Psoas muscle (tissue), 8 donors: ENCODE measurements at places on chromosomes 12 and 14.

GRCh38 chr12:130796985-130797686 lies 41.9 kb downstream of the STX2 start:
- no peak for DNase-seq

DNA sequence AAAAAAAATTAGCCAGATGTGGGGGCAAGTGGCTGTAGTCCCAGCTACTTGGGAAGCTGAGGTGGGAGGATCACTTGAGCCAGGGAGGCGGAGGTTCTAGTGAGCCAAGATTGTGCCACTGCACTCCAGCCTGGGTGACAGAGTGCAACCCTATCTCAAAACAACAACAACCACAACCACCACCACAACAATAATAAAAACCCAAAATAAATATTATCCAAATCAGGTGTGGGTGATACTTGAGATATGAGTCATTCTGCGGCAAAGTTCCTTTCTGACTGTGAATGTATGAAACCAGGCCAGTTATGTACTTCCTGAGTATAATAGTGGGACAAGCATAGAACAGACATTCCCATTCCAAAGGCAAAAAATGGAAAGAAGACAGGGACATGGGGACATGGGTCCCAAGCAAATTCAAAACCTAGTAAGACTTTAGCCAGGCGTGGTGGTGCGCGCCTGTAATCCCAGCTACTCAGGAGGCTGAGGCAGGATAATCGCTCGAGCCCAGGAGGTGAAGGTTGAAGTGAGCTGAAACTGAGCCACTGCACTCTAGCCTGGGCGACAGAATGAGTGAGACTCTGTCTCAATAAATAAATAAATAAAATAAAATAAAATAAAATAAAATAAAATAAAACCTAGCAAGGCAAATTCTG lies 9.7 kb upstream of the ERC1 start:
- no peak for DNase-seq

DNA sequence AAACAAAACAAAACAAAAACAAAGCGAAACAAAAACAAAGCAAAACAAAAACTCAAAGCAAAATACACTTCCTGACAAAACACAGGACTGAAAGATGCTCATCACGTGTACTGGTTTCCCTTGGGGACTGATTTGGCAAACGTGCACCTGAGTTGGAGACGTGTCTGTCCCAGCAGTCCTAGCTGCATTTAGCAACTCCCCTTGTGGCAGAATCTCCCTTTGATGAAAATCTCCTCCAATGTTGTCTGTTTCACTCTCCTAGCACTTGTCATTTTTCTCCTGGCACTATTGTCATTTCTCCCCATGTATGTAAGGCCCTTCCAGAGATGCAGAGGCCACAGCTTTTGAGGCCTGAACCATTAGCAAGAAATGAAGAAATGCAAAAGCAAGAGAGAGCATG lies 6.8 kb upstream of the SLC24A4 start:
- DNase-seq = peak; percentile 67

DNA sequence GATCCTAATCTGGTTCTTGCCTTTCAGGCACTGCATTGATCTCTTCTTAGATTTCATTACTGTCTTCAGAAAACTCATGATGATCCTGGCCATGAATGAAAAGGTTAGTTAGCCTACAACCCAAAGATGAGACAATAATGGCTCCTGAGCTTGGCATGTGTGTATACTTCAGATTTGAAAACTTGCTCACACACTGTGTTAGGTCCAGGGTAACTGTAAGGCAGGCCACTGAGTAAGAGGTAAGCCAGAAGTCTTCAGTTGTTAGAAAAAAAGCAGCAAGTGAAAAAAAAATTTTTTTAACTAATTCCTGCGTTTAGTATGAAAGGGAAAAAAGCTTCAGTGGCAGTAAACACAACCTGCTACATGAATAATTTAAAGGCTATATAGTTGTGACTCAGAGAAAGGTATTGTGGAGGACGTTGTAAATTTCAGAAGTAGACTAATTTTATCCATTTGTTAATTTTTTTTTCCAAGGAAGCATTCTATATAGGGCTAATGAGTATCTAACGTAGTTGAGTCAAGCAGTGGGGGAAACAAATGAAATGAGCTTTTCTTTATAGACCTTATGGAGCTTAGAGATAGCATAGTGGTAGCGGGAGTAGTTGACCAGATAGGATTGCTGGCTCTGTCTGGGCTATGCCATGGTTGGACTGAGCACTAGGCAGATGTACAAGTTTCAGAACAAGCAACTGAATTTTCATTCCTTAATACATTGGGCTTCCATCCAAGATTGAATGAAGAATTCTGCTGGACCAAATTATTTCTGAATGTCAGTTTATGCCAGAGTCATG lies 20.5 kb downstream of the TMBIM6 start:
- no peak for DNase-seq

DNA sequence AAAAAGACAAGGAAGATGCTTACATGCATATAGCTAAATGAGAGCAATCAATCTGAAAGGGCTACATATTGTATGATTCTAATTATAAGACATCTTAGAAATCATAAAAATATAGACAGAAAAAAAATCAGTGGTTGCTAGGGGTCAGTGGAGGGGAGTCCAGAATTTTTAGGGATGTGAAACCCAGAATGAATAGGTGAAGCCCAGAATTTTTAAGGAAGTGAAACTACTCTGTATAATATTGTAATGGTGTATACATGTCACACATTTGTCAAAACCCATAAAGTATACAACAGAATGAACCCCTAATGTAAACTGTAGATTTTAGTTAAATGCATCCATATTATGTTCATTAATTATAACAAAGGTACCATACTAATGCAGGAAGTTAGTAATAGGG lies 713.2 kb downstream of the FLRT2 start:
- no peak for DNase-seq

- peak; percentile 13 for DNase-seq
Measured at GRCh38 chr14:105145381-105146180, 23.0 kb downstream of the JAG2 start.

DNA sequence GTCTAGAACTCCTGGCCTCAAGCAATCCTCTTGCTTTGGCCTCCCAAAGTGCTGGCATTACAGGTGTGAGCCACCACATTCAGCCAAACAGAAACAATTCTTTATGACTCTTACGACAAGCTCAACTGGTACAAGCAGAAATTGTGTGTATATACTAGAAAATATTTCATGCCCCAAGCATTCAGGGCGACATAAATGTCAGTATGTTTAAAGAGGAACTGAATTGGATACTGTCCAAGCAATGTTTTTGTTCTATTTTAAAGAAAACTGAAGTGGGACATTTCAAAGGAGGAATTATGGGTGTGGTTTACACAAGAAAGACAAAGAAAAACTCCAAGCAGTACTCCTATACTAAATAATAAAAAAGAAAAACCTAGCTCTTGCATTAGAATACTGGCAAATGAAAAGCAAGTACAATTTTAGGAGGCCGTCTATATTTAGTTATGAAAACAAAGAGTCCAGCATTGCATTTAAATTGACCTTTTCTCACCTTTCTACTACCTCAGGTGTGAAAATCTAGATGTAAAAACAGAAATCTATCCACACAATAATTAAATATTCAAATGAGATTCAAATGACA lies 48.9 kb downstream of the PPP1R12A start:
- DNase-seq = no peak

GRCh38 chr14:96567289-96567899 lies 65.2 kb downstream of the PAPOLA start:
- DNase-seq = no peak

GRCh38 chr12:62191491-62192179 lies 68.6 kb upstream of the USP15 start:
- peak; percentile 15 for DNase-seq

DNA sequence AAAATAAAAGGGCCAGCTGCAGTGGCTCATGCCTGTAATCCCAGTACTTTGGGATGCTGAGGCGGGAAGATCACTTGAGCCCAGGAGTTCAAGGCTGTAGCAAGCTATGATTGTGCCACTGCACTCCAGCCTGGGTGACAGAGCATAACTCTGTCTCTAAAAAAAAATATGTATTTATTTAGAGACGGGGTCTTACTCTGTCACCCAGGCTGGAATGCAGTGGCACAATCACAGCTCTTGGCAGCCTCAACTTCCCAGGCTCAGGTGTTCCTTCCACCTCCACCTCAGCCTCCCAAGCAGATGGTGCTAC lies 179.3 kb upstream of the ATF7IP start:
- no peak for DNase-seq
